ENCODE measurements at places on chromosomes 6 and 20.

DNA sequence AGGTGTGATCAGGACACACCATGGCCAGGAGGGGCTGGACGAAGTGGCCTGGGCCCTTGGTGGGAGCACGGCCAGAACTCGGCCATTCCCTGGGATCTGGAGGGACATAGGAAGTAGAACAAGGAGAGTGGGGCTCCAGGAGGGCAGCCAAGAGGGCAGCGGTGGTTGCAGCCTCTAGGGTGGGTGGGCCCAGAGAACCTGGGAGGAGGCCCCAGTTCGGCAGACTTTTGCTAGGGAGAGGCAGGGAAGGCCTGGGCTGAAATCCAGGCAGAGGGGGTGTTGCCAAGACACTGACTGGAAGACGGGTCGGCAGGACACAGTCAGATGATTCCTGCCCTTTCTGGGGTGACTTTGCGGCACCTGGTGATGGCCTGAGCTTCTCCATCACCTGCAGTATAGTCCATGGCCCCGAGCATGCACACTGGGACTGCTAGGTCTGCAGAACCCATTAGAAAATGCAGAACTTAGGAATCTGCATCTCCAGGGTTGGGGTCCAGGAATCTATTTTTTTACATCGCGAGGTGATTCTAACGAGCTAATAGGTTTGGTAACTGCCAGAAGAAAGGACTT is 224.8 kb downstream of the SYNDIG1 start:
- DNase-seq: no peak

GRCh38 chr6:123925842-123926399 is 122.3 kb downstream of the NKAIN2 start:
- DNase-seq: no peak

GRCh38 chr6:152296648-152297376 is 340.4 kb downstream of the SYNE1 start:
- DNase-seq: no peak

GRCh38 chr6:40585223-40585622 is 1.9 kb downstream of the LRFN2 start:
- DNase-seq: no peak

DNA sequence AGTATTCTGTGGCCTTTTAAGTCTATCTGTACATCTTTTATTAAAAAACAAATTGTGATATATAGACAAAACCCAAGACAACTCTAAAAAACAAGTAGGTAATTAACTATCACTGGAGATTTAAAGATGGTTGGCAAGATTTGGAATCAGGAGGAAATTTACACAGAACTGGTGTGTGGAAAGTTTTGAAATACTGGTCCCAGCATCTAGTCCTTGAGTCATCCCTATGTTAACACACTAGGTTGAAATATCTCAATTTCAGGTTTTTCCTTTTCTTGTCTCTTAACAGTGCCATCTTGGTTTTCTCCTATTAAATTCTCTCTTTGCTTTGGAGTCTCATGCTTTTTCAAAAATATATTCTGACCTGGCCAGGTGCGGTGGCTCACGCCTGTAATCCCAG is 27.5 kb downstream of the SASH1 start:
- DNase-seq: no peak

GRCh38 chr6:37794825-37795224 is 24.7 kb upstream of the ZFAND3 start:
- no peak for DNase-seq

- DNase-seq: peak; percentile 75
Observed at GRCh38 chr6:31769684-31770371, 7.3 kb downstream of the VWA7 start.
